ENCODE measurements at places on chromosomes 1 and 21.

DNA sequence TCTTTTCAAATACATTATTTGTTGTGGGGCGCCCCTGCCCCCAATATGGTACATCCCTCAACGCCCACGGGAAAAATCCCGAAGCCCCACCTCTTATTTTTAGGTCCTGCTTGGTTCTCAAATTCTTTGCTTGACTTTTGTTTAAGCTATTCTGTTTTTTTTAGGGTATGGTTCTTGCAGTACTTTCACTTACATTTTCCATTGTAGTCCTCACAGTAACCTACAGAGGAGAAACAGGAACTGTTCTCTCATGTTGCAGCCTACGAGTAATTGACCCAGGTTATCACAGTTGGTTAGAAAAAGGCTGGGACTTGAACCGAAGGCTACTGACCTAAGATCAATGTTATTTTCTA lies 697 bp upstream of the C21orf91 start:
- no peak for DNase-seq

DNA sequence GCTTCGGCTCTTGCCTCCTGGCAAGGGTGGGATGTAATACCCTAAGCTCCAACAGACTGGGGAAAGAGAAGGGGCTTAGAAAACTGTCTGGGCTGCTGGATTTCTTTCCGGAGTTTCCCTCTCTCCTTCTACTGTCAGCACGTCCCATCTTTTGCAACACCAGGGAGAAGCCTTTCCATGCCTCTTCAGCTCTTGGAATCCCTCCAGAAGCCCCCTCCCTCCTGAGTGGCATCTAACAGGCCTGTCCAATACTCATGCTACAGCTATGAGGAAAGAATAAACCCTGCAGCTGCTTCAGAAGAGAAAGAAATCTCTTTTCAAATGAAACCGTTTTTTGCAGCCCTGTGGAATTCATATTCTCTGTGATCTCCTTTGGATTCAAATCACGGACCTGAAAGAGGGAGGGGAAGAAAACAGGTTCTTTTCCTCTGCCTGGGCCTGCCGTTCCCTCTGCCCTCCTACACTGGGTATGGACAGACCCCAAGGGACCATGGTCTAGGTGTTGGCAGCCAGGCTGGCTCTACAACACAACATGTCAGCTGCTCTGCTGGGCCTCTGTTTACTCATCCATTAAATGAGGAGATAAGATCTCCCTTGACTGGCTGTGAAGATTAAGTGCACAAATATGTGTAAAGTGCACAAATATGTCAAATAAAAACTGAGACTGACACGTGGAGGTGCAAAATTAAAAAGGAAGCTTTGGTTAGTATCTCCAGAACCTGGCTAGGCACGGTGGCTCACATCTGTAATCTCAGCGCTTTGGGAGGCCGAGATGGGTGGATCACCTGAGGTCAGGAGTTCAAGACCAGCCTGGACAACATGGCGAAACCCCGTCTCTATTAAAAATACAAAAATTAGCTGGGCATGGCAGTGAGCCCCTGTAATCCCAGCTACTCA lies 6.0 kb upstream of the CAPN2 start:
- DNase-seq, result no peak

GRCh38 chr1:68107771-68108170 lies 57.3 kb upstream of the DIRAS3 start:
- no peak for DNase-seq

GRCh38 chr1:60974524-60975372 lies 107.6 kb upstream of the NFIA start:
- DNase-seq, result no peak

GRCh38 chr21:32403201-32403777 lies 9.2 kb upstream of the EVA1C start:
- DNase-seq, result peak; percentile 78

DNA sequence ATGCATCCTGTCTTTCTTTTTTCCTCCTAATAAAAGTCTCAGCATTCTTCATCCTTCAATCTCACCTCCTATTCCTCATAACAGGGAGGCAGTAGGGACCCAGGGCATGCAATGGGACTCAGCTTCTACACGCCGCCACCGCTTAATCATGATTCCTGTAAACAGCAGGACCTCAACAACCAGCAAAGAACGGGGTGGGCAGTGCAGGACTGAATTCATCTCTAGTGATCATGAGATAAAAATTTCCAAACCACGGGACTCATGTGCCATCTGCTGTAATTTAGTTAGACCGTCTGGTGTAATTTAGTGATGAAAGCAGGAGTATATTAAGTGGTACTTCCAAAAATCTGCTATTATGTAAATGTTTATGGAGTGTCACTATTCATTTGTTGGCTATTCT lies 5.4 kb downstream of the PRAMEF12 start:
- no peak for DNase-seq

GRCh38 chr1:206754011-206754410 lies 16.6 kb upstream of the IL19 start:
- DNase-seq, result no peak

DNA sequence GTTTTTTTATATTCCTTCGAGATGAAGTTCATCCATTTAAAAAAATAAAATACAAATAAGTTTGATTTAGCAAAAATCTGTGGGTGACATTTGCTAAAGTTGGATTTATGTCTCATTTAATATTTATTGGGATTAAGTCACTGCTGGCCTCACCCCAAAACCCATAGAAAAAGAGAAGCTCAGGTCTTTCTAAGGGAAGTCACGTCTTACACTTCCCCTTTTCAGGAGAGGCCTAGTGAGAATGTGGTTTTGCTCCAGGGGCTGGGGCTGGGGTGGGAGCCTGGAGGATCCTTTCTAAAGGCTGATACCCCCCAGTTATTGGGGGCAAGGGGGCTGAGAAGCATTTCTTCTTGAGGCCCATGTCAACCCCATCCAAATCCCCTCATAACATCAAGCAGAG lies 300.3 kb downstream of the DSCAM start:
- DNase-seq, result no peak

DNA sequence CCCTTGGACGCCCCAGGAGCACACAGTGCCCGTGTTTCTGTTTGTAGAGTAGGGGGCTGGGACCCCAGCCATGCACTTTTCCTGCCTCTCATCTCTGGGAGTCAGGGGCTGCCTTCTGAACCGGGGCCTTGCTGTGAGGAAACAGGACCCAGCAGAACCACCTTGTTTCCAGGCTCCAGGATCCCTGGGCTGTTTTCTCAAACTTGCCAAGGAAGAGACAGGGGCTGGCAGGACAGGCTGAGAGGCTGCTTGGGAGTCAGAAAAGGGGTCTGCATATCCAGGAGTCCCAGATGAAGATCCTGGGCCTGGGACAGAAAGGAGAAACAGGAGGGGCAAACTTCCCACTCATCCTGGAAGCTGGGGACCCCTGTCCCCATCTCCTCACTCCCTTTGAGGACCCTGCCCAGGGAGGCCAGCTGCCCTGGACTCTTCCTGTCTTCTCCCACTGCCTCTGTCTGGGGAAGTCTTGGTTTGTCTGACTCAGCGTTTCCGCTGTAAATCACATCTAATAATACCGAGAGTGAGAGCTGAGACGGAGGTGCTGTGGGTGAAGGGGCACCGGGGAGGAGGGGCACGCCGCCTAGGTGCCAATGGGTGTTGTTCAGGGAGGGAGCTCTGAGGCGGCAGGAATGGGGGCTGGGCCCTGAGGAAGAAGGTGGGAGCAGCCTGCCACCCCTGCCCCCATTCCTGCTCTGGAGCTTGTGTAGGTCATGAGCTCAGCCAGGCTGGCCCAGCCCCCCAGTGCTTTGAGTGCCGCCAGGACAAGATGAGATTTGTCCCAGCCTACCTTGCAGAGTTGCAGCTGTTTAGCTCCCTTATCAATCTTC lies 16.7 kb downstream of the POU3F1 start:
- peak; percentile 87 for DNase-seq

DNA sequence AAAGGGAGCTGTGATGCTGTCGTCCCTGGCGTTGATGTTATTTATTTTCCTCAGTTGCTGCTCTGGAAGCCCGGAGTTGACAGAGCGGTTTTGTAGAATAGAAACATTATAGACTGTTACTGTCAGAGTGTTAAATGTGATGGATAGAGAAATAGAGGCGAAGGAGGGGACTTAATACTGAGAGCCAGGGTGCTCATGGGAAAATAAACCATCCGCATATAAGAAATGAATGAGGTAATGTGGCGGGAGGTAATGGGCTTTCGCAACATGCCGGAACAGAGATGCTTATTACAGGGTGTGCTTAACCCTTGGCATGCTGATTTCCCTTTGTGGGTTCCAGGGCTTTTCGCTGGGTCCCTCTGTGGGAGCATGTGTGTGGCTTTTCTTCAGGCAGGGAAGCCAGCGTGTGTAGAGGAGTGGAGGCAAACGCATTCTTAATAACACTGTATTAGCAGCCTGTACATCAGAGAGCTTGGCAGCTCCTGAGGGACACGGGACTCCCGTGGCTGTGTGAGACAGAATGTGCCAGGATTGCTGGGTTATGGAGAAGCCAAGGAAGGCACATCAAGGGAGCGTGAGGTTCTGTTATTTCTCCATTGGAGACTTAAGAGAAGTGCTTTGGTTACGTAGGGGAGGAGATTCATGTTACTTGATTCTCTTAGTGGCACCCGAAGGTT lies 141.0 kb downstream of the PBX1 start:
- DNase-seq, result no peak
